ENCODE measurements at places on chromosomes 5 and 9. TPM values are rescaled to one million over a fixed set of nuclear protein-coding genes. Genes with fewer than 3 reads are reported as not detected.
A peak's percentile ranks its signal among the peaks of the same experiment; 100 is the strongest.

- no peaks in the 10 kb centered on the region for H3K4me1 ChIP-seq
- no peaks in the 10 kb centered on the region for H3K36me3 ChIP-seq
- DNase-seq: no peak
- no peak overlapping the region for H3K27ac ChIP-seq
These were observed 2125.4 kb upstream of the WWC1 start for GRCh38 chr5:166166071-166166470.

Gene ANKDD1B
- total RNA-seq: not detected

Gene LCP2
- 0.03 TPM for total RNA-seq

Gene ELOVL7
- total RNA-seq: 0.05 TPM

- DNase-seq: no peak
- H3K36me3 ChIP-seq: no peaks in the 10 kb centered on the region
- H3K27ac ChIP-seq: no peak overlapping the region
These were observed 583 bp upstream of the AQP3 start for GRCh38 chr9:33447799-33448553.

Gene TAS2R1
- total RNA-seq: not detected

GRCh38 chr5:62909326-62909725 is 330.7 kb downstream of the LRRC70 start:
- H3K27me3 ChIP-seq: no peaks in the 10 kb centered on the region
- no peaks in the 10 kb centered on the region for H3K36me3 ChIP-seq
- DNase-seq: no peak
- H3K4me1 ChIP-seq: no peaks in the 10 kb centered on the region
- H3K27ac ChIP-seq: no peak overlapping the region
- H3K4me3 ChIP-seq: no peak overlapping the region

DNA sequence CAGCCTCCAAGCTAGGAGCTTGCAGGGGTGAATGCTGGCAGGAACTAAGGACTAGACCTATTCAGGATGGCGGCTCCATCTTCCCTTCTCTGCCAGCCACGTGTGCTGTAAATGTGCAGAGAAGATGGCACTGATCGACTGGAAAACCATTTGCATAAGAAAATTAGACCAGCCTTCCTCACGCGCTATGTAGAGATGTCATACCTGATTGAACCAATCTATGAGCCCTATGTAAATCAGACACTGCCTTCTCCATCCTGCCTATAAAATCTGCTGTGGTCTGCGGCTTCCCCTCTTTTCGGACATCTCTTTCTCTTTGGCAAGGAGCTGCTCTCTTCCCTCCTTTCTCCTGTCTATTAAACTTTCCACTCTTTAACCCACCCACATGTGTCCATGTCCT is 91.6 kb downstream of the NPR3 start:
- H3K27me3 ChIP-seq: no peaks in the 10 kb centered on the region
- no peak for DNase-seq
- no peak overlapping the region for H3K27ac ChIP-seq
- H3K4me3 ChIP-seq: no peak overlapping the region
- no peaks in the 10 kb centered on the region for H3K36me3 ChIP-seq

- H3K27ac ChIP-seq: no peak overlapping the region
- H3K4me3 ChIP-seq: no peak overlapping the region
- no peaks in the 10 kb centered on the region for H3K27me3 ChIP-seq
- peaks cover 46% of the 10 kb centered on the region for H3K36me3 ChIP-seq
These were observed 3.2 kb downstream of the GALNT10 start for GRCh38 chr5:154193701-154194121.

Gene KCNV2
- total RNA-seq: not detected

Gene LRRC14B
- not detected for total RNA-seq

Gene ABHD17B
- total RNA-seq: 11.3 TPM

DNA sequence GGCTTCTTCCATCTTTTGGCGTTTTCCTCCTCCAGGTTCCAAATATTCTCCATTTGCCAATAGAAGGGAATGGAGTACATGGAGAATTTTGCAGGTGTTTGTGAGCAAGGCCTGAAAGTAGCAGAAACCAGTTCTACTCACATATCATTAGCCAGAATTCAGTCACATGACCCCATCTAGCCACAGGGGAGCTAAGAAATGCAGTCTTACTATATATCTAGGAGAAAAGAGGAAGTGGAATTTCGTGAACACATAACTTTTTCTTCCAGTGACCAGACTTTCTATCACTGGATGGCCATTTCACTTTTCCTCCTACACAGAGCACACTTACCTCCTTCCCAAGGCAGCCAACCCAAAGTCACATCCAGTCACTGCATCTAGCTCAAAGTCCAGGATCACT is 55.1 kb downstream of the LOX start:
- H3K36me3 ChIP-seq: peaks cover 39% of the 10 kb centered on the region
- no peak overlapping the region for H3K4me3 ChIP-seq
- peaks cover 2% of the 10 kb centered on the region for H3K4me1 ChIP-seq
- no peak overlapping the region for H3K27ac ChIP-seq
- H3K27me3 ChIP-seq: no peaks in the 10 kb centered on the region

DNA sequence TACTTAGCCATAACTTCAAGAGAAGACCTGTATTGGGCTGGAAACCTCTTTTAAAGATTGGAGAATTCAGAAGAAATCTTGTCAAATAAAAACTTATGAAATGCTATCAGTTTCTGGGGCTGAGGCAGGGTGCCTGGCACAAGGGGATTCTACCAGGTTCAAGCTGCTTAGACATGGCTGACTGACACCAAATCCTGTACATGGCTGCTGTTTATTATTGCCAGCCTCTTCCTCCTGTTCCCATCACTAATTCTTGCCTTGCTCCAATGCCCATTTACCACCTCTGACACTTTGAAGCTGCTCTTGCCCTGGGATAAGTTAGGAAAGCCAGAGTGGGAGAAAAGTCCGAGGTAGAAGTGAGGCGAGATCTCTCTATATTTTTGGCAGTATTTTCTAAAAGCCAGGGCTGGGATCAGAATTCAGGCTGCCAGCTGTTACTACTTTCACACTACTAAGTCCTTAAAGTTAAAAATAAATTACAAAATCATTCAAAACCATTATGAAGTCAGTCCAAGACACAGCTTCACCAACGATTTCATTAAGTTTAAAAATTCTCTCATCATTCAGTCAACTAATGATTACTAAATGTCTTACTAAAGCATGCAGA is 66.3 kb upstream of the TNFAIP8 start:
- no peaks in the 10 kb centered on the region for H3K36me3 ChIP-seq
- H3K27ac ChIP-seq: no peak overlapping the region

GRCh38 chr5:39605145-39605544 is 180.4 kb upstream of the DAB2 start:
- H3K27me3 ChIP-seq: no peaks in the 10 kb centered on the region
- DNase-seq: no peak

GRCh38 chr9:107367727-107368502 is 84.8 kb downstream of the RAD23B start:
- H3K4me3 ChIP-seq: no peak overlapping the region
- H3K27ac ChIP-seq: no peak overlapping the region
- H3K4me1 ChIP-seq: no peaks in the 10 kb centered on the region

DNA sequence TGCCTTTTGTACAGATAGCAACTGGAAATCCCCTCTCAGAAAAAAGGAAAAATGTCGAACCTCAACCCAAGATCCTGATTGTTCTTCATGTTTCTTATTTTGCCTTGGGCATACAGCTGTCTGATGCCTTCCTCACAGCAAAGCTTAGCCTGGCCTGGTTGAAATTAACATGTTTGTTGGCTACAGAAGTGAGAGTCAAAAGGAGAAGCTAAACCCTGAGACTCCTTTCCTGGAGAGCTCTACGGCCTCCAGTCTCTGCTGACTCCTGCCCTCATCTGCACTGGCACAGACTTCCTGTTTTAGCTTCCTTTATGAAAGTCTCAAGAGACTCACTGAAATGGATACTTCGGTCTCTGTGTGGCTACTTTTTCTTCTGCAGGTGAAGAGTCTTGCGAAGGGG is 186.7 kb downstream of the PARP8 start:
- DNase-seq: no peak
- no peaks in the 10 kb centered on the region for H3K4me1 ChIP-seq
- no peak overlapping the region for H3K27ac ChIP-seq
- no peaks in the 10 kb centered on the region for H3K36me3 ChIP-seq
- H3K4me3 ChIP-seq: no peak overlapping the region
- no peaks in the 10 kb centered on the region for H3K27me3 ChIP-seq

DNA sequence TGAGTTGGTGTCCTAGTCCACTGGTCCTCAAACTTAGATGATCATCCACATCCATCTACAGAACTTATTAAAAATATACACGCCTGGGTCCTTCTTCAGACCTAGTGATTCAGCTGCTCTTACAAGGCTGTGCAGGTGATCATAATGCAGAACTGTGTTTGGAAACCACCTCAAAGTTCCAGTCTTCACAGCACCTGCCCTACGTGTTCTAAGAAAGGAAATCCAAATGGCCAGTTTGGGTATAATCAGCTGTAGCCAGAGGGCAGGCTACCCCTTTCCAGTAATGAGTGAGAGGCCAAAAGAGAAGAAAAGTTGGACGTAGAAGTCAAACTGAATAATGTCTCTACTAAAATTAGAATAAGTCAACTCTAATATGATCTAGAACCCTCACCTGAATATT is 15.4 kb downstream of the REEP5 start:
- H3K4me1 ChIP-seq: no peaks in the 10 kb centered on the region
- DNase-seq: no peak
- no peaks in the 10 kb centered on the region for H3K27me3 ChIP-seq

DNA sequence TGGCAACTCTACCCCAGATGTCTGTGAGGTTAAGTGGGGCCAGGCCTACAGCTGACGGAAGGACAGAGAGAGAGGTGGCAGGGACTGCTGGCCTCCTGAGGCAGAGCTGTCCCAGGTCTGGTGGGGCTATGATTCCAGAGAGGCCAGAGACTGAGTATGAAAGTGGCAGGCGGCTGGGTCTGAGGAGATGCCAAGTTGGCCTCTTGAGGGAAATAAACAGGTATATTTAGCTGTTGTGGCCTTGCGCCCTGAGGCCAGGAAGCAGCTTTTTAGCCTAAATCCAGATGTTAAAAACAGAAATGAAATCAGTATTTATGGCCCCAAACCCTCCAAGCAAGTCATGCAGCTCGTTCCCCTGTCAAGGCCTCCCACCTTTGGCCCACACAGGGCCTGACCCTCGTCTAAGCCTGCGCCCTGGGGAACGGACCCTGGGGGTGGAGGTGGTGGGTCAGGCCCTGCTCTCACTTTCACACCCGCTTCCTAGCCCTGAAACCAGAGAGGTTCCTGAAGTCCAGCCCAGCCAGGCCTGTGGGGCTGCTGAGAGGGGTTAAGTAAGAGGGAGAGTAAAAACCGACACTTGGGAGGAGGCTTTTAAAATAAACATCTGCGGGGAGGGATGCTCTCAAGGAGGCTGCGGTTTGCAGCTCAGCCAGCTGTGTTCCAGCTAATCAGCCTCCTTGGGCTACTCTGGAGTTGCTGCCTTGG is 18.7 kb downstream of the PCDHGC5 start:
- H3K36me3 ChIP-seq: peaks cover 20% of the 10 kb centered on the region
- no peak overlapping the region for H3K27ac ChIP-seq
- no peak overlapping the region for H3K4me3 ChIP-seq
- H3K27me3 ChIP-seq: no peaks in the 10 kb centered on the region

Gene SHOC1
- not detected for total RNA-seq

DNA sequence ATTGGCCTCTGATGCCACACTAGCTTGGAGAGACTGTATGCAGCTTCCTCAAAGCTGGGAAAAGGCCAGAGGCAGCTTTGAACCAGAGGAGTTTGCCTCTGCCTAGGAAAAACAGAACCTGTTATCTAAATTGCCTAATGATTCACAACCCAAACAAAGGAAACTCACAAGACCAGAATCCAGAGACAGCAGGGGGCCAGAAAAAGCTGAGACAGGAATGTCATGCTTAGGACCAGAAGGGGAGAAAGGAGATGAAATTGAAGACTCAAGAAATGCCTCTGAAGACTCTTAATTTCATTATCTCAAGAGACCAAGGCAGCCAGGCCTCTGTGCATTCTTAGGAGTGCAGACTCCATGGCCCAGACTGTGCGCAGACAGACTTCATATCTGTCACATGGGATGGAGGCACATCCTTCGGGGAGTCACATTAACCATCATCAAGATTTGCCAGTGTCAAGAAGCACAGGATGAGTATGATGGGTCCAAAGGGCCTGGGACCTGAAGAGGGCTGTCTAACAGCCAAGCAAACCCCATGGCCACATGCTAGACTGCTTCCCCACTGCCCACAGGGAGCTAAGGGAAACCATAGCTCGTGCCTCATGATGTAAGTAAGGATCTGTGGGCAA is 57.3 kb downstream of the ARSB start:
- H3K36me3 ChIP-seq: no peaks in the 10 kb centered on the region
- H3K27ac ChIP-seq: no peak overlapping the region
- DNase-seq: peak; percentile 68
- no peaks in the 10 kb centered on the region for H3K27me3 ChIP-seq
- H3K4me3 ChIP-seq: no peak overlapping the region

DNA sequence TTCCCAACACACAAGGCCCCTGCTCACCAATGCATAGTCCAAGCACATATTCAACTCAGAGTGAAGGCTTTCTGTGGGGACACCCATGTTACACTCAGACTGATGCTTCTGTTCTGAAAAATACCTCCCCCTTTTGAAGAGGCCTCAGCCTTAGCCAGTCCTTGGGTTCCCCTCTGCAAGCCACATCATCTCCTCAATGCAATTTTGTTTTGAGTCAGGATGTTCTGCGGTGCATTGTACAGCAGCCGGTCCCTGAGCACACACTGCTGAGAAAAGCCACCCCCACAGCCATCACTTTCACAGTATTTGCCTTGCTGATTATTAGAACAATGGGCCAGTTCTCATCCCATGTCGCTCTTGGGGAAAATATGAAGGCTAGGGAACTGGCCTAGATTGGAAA is 241.2 kb downstream of the FAM114A2 start:
- no peaks in the 10 kb centered on the region for H3K4me1 ChIP-seq
- H3K27ac ChIP-seq: no peak overlapping the region
- no peaks in the 10 kb centered on the region for H3K27me3 ChIP-seq
- no peak overlapping the region for H3K4me3 ChIP-seq

- no peaks in the 10 kb centered on the region for H3K36me3 ChIP-seq
- H3K4me1 ChIP-seq: peaks cover 9% of the 10 kb centered on the region
- H3K27ac ChIP-seq: no peak overlapping the region
- peaks cover 27% of the 10 kb centered on the region for H3K27me3 ChIP-seq
These were observed 43.1 kb downstream of the LHX2 start for GRCh38 chr9:124054582-124055227.

DNA sequence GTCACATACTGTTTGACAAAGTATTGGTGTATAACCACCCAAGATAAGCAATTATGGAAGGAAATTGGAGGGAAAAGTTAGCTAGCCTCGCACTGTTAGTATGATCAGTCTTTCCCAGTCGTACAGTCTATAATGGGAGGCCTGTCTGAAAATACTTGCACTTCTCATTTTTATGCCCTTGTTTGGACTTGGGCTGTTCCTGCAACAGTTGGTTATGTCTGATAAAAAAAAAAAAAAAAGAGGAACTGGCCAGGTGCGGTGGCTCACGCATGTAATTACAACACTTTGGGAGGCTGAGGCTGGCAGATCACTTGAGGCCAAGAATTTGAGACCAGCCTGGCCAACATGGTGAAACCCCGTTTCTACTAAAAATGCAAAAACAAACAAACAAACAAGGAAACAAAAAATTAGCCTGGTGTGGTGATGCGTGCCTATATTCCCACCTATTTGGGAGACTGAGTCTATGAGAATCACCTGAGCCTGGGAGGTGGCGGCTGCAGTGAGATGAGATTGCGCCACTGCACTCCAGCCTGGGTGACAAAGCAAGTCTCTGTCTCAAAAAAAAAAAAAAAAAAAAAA is 58.3 kb upstream of the ANKRD33B start:
- no peak for DNase-seq
- no peaks in the 10 kb centered on the region for H3K36me3 ChIP-seq
- no peak overlapping the region for H3K27ac ChIP-seq
- peaks cover 9% of the 10 kb centered on the region for H3K4me1 ChIP-seq
- H3K27me3 ChIP-seq: no peaks in the 10 kb centered on the region

Gene STPG3
- total RNA-seq: not detected

Measured in SJSA1 (cell line).